ENCODE measurements at places on chromosomes 11 and 22.

GRCh38 chr11:58513747-58514367, 6.0 kb upstream of the OR5B21 start:
- no peak for DNase-seq

DNA sequence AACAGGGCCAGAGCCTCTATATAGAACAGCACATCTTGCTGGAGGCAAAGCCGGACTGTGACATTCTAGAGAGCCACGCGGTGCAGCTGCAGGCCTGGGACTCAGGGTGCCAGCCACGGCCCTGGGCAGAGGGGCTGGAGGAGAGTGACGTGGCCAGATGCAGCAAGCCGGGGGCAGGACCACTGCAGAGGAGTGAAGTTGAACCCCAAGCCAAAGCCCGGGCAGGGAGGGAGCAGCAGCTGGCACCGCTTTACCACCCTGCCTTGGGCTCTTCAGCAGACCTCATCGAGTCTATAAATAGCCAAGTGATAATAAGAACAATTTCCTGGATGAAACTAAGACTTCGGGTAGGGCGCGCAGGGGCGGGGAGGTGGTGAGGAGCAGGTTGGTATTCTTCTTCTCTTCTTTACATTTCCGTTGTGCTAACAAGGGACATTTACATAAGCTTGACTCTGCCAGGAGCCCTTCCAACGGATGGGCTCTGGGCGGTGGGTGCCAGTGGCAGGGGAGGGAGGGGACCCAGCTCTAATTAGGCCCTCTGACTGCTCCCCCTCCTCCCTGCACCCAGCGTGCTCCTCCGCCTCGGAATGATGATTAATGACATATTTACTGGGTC, 110.2 kb downstream of the ST3GAL4 start:
- peak; percentile 70 for DNase-seq

DNA sequence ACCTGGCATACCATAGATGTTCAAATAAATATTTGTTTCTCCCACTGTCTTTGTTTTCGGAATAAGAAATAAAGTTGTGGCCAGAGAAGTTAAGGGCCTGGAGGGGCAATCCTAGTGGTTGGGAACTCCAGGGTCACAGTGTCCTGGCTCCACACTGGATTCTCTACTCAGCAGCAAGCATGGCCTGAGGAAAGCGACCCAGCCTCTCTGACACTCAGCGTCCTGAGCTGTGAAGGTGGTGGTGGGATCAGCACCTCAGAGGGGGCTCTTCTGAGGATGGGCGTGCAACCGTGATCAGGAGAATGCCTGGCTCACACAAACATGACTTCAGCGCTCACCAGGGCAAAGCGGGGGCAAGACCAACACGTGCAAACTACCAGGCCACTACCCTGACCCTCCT, 59.9 kb downstream of the LARGE1 start:
- DNase-seq, result no peak

GRCh38 chr11:1043563-1044096, 7.1 kb upstream of the MUC6 start:
- no peak for DNase-seq

DNA sequence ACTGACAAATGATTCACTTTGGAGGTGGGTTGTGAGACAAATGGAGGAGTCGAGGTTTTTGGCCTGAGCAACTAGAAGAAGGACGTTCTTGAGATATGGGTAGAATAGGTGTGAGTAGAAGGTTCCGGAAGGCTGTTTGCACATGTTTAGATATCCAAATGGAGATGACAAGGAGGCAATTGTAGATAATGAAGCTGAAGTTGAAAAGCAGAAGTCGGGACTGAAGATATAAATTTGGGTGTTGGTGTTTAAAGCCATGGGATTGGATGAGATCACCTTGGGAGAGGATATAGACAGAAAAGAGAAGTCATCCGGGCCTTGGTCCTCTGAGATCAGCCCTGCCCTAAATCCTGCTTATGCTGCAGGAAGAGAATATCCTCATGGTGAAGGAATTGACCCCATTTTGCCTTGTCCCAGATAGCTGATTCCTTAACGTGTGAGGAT, 75.5 kb upstream of the CD44 start:
- DNase-seq, result no peak

DNA sequence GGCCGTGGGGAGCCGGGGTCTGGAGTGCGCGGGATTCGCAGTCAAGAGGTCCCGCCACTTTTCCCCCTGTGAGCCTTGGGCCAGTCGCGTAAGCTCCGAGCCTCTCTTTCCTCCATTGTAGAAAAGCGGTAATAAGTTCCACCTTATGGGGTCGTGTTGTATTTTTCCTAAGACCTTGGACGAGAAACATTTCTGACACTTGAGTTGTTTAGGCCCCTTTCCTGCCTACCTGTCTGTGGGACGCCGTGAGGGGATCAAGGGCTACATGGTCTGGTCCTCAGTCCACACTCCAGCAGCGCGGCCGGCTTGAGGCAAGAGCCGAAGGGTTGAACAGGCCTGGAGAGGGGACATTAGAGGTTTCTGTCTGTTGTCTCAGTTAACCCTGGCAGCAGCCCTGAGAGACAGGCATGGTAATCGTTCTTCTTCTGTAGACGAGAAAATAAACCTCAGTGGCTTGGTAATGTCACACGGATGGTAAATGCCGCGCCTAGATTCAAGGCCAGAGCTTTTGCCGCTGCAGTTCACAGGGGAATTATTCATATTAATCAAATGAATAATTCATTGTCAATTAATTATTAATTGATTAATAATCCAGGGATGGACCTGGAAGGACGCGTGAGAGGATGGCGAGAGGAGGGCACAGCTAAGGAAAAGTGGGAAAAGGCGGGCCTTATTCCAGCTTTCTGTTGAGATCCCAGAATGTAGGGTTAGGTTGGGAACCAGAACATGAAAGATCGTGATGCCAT, 545 bp downstream of the FEN1 start:
- no peak for DNase-seq

DNA sequence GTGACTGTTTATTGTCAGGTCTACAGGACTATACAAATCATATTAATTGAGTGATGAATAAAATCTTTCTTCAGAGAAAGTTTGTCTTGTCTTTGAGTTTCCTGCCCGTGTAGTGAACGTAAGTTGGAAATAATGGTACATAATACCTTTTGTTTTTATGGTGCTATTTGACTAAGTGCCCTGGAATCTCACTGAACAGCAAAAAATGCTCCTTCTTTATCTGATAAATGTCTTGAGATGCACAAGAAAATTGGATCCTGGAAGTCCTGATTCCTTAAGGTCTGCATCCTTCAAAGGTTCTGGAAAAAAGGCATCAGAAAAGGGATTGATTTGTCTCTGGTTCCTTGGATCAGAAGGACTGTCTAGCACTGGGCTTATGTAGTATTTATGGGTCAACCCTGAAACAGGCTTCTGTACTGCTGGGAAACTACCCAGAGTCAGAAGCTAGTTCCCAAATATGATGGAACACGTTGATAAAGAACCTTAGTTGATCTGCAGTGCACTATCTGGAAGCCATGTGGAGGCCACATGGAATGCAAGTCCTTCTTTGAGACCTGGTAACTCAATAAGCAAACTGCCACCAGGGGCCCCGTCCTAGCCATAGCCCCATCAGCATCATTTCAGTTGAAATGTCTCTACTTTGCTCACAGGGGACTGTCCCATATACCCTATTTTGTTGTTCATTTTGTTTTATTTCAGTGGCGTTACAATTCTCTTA, 100.6 kb upstream of the CD44 start:
- DNase-seq, result no peak

DNA sequence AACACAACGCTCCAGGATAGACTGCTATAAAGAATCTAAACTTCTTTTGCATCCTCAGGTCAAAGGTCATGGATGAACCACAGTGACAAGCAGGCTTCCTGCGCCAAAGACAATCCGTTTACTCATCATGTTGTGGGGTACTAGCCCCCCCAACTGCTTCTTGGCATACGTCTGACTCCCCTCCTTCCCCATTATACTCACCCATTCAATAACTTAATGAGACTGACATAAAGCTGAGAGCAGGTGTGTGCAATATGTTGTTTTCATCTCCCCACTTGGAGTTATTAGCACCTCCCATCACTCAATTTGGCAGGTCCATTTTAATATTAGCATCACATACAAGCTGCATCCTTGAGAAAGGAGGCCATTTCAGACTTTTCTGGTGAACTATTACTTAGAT, 157.1 kb downstream of the CADM1 start:
- DNase-seq, result no peak

- DNase-seq, result no peak
Measured at GRCh38 chr11:111561791-111562325, 21.3 kb downstream of the LAYN start.

GRCh38 chr11:127651175-127651887, 650.8 kb upstream of the KIRREL3 start:
- no peak for DNase-seq

DNA sequence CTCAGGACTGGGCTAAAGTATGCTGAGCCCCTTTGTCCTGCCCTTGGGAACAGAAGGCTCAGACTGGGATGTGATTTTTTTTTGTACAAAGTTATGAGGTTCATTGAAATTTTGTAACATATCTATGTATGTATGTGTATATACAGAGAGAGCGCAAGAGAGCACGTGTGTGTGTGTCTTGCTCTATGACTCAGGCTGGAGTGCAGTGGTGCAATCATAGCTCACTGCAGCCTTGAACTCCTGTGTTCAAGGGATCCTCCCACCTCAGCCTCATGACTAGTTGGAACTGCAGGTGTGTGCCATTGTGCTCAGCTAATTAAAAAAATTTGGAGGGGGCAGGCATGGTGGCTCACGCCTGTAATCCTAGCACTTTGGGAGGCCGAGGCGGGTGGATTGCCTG, 5.7 kb downstream of the TMEM25 start:
- DNase-seq, result no peak

DNA sequence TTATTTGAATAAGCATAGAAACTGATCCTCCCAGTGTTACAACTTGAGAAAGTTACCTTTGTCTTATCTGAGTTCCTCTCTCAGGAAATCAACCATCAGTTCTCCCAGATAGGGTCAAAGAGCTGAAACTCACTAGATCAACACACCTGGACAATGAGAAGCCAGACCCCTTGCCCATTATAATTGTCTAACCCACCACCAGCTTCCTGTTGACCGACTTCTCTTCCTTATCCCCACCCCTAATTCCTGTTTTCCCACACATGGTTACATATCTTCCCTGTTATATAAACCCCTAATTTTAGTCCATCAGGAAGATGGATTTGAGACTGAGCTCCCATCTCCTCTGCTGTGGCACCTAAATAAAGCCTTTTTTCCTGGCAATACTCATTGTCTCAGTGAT, 6.9 kb downstream of the SLC5A4 start:
- no peak for DNase-seq

- no peak for DNase-seq
Measured at GRCh38 chr22:30610299-30610698, 3.3 kb downstream of the TCN2 start.

- no peak for DNase-seq
Measured at GRCh38 chr22:33330534-33330933, 272.4 kb upstream of the SYN3 start.

- no peak for DNase-seq
Measured at GRCh38 chr11:132493801-132494200, 1038.5 kb downstream of the OPCML start.

DNA sequence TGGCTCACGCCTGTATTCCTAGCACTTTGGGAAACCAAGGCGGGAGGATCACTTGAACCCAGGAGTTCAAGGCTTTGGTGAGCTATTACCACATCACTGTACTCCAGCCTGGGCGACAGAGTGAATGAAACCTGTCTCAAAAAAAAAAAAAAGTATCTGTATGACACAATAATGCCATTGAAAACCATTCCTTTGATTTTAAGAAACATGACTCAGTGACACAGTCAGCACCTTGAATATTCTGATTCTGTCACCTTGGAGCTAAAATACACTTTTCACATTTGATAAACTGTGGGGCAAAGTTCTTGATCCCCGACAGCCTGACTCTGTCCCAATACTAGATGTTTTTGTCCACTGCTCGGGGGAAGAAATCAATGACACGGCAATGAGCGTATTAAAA, 16.7 kb upstream of the ELFN2 start:
- no peak for DNase-seq

DNA sequence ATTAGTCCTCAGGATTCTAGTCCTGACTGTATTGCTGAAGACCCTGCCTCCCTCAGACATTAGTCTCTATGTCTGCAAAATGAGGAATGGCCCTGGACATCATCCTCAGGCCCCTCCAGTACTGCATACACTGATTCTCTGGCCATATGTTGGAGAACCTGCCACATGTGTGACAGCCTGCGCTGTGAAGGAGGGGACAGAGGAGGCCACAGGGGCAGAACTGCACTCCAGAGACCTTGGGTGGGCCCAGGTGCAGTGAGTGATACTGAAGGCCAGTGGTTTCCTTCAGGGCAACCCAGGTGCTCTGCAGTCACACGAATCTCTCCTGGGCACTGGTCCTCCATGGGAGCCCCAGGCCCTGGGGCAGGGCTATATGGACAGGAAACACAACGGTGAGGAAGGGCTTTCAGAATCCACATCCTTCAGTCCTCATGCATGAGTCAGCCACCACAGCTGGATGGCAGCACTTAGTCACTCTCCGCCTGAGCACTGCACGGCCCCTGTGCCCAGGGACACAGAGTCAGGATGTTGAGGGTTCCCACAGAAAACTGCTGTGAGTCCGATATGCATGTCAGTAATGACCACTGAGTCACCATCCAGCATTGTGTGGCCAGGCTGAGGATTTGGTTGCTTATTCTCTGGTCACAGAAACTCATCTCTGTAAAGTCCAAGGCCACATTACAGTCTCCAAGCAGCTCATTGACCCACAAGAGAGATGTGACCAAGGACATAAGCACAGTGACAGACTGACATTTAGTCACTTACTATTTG, 39.7 kb downstream of the ME3 start:
- DNase-seq, result no peak

GRCh38 chr11:63641727-63642126, 27.5 kb upstream of the PLAAT3 start:
- DNase-seq, result no peak

GRCh38 chr11:74748211-74749126, at the start of gene RNF169:
Gene RNF169, plus strand, starts transcription at chr11:74748849. Its CDS starts 32 bp downstream, at chr11:74748881.
- DNase-seq, result peak; percentile 84

DNA sequence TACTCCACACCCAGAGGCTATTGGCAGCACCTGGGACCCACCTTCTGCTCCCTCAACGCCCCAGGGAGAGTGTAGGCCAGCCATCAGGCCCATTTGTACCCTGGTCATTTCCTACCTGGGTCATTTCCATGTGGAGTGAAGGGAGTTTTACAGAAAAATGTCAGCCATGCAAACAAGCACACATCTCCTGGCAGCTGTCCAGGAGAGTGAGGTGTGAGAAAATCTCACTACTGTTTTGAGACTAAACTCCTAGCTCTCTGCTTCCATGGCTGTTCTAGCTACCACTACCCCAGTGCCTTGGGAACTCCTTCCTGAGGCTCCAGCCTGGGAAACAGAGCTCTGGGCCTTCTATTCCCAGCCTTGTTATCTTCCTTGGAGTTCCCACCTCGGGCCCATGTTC, 2.8 kb upstream of the TMPRSS13 start:
- DNase-seq, result no peak

GRCh38 chr11:94218372-94218771, 86.0 kb upstream of the IZUMO1R start:
- DNase-seq, result no peak

- no peak for DNase-seq
Measured at GRCh38 chr11:62030071-62030684, 62.7 kb upstream of the FTH1 start.

All from NCI-H2081 treated with DMSO at 0.1 percent for 48 hours (cell line).